ENCODE measurements at places on chromosomes 12 and 14.

DNA sequence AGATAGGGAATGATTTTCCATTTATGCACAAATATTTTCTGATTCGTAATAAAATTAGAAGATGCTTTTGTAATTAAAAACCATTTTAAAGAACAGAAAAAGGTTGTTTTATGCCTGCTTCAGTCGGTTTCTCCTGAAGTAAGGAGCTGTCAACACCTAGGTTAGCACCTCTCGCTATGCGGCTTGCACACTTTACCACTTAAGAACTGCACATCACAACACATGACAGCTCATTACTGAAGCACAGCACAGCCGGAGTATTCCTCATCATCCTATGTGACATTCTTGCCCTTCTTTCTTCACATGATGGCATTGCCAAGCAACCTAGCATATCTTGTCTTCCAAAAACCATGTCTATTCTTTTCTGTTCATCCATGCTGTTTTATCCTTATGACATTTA lies 5.4 kb upstream of the WIF1 start:
- DNase-seq: no peak

DNA sequence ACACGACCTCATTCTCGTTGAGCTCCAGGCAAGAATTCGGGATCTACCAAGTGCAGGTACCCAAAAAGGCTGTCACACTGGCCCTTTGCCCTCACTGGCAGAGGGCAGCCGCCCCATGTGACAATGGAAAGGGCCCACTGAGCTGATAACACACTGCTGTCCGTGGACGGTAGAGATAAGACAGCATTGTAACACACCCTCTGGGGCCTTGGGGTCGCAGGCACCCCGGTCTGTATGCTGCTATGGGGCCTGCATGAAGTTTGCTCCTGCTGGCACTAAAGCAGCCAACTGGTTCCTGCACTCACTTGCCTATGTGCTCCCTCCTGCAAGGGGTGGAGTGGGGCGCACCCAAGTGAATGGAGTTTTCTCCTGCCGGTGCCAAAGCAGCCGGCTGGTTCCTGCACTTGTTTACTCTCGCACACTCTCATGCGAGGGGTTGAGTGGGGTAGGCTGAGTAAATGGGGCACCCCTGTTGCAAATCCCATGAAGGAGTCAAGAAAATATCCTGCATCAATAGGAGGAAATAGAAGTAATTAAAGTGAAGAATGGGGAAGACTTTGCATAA lies 477.9 kb downstream of the ATP23 start:
- no peak for DNase-seq

GRCh38 chr12:67539946-67540345 lies 108.6 kb upstream of the DYRK2 start:
- DNase-seq: no peak

DNA sequence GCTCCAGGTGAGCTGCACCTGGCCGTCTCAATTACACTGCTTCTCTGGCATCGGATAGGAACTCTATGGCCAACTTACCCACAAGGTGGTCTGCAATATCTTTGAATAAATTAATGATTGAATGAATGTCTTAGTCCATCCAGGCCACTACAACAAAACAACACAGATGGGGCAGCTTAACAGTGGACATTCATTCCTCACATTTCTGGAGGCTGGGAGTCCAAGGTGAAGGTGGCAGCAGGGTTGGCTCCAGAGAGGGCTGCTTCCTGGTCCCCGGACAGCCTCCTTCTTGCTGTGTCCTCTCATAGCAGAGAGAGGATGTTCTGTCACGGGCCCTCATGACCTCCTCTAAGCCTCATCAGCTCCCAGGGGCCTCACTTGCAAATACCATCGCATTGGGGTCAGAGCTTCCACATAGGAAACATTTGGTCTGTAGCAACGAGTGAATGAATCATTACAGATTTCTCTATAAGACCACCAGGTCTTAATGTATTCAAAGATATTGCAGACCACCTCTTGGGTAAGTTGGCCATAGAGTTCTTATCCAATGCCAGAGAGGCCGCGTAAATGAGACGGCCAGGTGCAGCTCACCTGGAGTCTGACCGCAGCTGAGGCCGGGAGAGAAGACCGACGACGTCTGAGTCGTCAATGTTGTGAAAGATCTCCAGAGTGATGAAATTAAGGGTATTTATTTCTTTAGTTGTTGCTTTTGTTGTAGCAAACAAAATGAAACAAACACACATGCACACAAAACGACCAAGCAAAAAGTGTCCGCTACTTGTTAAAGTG lies 182.7 kb upstream of the C14orf180 start:
- no peak for DNase-seq

DNA sequence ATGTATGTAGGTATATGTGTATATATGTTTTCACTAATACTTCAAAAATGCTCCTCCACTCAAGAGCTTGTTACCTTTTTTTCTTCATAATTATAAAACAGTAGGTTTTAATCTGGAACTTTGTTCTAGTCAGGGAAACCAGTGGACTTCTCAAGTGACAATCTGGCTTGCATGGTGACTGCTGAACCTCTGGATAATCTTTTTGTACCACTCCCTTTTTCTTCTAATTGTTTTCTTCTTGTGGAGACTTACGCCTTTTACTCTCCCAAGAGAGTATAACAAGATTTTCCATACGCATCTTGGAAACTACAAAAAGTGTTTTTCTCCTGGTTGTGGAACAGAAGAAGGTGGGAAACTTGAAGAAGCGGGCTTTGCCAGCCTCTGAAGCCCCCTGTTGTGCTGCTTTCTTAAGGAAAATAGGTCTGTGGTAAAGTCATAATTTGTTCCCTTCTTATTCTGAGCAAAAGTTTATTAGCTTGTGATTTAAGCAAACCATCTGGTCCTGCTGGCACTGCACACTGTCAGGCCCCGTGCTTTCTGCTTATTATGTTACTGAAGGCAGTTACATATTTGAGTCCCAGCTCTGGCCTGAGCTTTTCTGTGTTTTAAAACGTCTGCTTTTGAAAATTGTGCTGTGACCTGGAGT lies 291.8 kb downstream of the ERC1 start:
- no peak for DNase-seq

DNA sequence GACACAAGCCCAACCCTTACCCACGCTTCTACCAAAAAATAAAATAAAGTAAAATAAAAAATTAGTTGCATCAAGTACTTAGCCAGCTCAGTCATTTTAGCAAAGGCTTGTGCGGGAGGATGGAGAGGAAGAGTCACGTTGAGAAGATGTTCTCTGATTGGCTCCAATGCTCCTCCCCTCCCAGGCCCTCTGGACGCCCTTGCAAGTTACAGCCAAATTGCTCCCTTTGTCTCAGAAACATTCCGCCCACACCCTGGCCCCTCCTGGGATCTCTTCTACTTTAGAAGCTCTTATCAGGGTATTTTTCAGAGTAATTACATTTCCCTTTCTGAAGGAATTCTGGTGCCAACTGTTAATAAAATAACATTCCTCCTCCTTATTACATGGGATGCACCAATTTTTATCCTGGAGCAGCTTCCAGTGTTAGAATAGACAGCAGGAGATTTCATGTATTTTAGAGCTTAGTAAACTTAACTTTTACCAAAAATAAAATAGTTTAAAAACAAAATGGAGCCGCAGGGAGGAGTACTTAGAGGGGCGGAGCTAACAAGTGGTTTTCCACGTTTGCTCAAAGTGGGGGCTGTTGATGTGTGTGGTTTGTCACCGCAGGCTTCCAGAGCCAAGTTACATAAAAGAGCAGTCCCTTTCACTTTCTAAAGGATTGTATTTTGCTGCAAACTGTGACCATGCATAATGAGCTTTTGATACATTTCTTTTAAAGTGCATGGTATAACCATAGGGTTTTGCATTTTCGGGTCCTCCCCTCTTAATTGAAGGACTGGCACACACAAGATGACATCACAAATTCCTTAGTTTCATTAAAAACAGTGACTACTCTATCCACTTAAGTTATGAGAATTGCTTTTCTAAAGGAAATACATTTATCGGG lies 71.7 kb upstream of the RAP1B start:
- peak; percentile 73 for DNase-seq

- DNase-seq: no peak
These were observed 6.5 kb upstream of the HCFC2 start for GRCh38 chr12:104057771-104058197.

GRCh38 chr14:38278035-38278434 lies 22.1 kb upstream of the CLEC14A start:
- DNase-seq: no peak

GRCh38 chr12:67517181-67517887 lies 131.2 kb upstream of the DYRK2 start:
- no peak for DNase-seq

- no peak for DNase-seq
These were observed 19.5 kb upstream of the CERS5 start for GRCh38 chr12:50186681-50187080.

DNA sequence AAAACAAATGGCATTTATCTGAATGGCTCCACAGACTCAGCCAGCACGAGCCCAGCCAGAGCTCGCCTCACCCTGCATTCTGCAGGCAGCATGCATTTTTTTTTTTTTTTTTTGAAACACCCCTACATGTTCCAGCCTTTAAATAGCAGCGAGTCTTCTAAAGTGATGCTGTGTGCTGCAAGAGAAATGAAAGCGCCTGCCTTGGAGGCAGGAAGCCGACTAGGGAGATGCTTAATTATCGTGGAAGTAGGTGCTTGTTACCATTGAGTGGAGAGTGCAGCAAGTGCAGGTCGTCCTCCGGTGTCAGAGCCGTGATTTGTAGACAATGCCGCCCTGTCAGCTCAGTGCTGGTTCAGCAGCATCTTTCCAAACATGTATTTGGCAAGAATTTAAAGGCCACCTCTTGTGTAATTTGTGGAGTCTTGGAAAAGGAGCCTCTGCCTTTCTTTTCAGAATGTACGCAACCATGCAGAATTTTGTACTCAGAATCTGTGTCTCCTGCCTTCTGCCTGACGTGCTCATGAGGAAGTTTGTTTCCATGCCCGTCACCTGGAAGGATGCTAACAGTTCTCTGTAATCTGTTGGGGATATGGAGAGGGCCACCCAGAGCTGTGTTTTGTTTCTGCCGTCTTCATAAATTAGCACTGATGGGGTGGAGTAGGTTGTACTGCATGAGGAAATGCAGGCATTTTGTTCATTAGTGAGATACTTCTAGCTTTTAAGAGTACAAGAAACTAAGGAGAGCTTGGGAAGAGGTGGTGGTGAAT lies 345.9 kb upstream of the RGS6 start:
- DNase-seq: no peak

DNA sequence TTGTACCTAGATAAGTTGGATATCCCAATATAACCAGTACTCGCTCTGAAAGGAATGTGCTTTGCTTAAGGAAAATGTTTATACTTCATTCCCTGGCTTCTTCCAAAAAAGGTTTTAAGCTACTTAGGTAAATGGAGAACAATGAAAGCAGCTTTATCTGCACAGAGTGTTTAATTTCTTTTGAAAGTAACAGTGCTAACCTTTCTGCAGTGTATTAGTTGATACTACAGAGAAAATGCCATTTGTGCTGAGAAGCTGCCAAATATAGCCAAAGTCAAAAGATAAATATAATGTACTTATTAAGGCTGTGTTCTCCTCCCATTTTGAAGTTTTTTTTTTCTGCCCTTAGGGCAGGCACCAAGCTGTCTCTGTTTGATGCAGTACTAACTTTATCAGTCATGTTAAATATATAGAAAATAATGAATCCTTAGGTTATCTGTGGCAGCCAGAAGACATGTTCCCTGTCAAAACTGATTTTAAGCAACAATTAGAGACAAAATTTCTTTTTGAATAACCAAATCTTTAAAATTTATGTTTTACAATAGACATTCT lies 145.4 kb upstream of the KITLG start:
- no peak for DNase-seq

DNA sequence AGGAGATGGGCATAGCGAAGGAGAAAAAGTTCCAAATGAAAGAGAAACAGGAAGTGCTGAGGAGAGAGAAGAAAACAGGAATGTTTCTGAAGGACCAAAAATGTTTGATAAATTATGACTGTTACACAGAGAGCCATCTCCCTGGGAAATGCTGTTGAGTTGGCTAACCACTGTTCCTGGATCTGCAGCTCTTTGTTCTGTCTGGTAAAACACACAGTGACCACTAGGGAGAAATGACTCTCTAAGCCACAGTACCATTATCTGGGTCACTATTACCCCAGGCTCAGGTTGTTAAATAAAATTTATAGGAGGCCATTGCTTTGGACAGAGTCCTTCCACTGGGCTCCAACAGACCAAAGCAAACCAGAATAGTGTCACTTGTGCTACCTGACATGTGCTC lies 219.3 kb downstream of the CRADD start:
- DNase-seq: no peak

Data from activated CD4-positive, alpha-beta memory T cell treated with anti-CD3 and anti-CD28 coated beads for 36 hours (primary cell).